ENCODE measurements at places on chromosomes 16 and 17.
A peak's percentile ranks its signal among the peaks of the same experiment; 100 is the strongest.

- DNase-seq = peak; percentile 21
These were observed 67.9 kb downstream of the ZZEF1 start for GRCh38 chr17:4074831-4075495.

DNA sequence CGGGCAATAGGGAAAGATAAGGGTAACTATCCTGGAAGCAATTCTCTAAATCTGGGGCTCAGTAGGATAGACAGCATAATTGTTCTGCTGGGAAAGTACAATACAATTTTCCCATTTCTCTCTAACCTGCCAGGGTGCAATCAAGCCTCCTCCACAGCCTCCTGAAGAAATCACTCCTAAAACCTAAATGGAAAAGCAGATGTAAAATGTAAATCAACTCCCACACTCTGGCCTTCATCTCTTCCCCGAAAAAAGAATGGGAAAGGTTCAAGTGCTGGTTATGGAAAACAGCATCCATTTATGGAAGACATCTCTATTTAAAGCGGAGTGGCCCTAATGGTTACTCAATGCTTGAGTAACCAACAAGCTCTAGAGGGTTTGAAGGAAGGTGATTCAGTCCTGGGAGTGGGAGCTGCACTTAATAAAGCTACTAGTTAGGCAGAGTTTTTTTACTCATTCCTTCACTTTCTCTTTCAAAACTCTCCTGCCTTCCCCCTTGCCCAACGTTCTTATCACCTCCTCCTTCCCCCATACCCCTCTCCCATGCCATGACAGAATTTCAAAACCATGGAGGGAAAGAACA, 5.1 kb downstream of the MMD start:
- DNase-seq = no peak

DNA sequence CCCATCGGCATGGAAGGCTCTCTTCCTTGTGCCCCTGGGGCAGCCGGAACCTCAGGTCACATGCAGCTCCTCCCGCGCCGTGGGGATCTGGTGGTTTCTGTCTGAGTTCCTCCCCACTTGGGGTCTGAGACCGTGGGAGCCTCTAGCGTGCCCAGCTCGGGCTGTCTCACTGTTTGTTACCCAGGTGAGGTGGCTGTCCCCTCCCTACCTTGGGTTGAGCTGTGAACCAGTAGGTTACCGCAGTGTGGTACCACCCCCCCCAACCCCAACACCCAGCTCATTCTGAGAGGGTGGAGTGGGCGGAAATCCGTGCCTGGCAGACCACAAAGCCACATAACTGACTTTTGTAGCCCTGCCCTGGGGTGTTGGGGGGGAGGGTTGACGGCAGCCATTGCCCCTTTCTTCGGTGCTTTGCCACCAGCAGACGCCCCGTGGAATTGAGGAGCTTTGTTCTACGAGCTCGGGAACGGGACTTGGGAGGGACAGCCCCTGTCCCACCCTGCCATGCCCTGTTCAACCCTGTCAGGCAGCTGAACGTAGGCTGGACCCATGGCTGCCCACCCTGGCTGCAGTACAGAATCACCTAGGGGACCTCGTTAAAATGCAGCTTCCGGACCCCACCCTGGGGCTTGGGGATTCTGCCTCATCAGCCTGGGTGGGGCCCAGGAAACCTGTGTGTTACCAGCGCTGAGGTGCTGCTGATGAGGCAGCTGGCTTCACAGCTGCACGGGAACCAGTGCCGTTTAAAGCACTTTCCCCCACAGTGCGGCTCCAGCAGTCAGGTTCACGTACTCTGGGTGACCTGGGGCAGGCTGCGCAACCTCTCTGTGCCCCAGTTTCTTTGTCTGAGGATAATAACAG, 18.5 kb downstream of the RAP1GAP2 start:
- no peak for DNase-seq

- DNase-seq = no peak
These were observed 284 bp upstream of the COPZ2 start for GRCh38 chr17:48037838-48038323.

DNA sequence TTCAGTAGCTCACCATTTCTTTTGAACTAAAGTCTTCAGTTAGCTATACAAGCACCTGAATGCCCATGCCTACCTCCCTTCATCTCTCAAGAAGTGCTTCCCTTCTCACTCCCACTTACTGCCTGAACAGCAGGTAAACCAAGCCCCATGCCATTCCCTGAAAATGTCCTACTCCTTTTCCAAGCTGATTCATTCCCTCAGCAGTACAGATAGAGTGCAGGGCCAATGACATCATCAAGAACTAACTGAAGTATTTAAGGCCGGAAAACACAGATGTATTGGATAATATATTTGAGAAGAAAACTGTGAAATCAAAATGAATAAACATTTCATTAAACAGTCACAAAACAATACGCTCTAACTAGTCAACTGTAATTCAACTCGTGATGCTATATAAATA, 478.8 kb upstream of the CDH11 start:
- no peak for DNase-seq

DNA sequence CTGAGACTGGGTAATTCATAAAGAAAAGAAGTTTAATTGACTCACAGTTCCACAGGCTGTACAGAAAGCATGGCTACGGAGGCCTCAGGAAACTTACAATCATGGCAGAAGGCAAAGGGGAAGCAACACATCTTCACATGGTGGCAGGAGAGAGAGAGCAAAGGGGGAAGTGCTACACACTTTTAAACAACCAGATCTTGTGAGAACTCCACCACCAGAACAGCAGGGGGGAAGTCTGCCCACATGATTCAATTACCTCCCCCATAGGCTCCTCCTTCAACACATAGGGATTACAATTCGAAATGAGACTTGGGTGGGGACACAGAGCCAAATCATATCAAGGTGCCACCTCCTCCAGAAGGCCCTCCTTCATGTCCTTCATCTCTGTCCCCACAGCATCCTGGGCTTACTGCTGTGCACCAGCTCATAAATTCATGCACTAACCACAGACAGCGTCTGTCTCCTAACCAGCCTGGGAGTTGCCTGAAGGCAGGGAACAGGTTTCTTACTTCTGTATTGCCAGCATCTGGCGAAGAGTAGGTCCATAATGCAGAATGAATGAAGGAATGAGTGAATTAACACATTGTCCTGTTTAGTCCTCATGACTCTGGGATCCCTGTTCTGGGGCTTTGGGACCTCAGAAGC, 74.4 kb downstream of the WSB1 start:
- no peak for DNase-seq

DNA sequence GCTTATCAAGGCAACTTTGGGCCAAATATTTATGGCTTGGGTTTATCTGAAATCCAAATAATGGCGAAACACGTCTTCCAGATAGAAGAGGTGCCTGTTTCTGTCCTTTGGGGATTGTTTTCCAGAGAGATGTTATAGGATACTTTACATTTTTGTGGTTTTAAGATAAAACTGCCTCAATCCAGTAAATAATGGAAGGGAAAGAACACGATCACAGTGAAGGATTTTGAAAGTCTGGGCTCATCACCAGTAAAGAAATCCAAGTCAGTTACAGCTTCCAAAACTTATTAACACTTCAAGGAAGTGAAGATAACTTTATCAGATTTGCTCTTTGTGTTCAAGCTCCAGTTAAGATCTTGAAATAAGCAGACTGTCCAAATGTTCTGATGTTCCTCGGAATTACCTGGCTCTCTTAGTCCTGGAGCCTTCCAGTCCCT, 30.1 kb downstream of the DNAH2 start:
- DNase-seq = no peak

GRCh38 chr16:85562093-85562786, 50.9 kb upstream of the GSE1 start:
- DNase-seq = no peak

DNA sequence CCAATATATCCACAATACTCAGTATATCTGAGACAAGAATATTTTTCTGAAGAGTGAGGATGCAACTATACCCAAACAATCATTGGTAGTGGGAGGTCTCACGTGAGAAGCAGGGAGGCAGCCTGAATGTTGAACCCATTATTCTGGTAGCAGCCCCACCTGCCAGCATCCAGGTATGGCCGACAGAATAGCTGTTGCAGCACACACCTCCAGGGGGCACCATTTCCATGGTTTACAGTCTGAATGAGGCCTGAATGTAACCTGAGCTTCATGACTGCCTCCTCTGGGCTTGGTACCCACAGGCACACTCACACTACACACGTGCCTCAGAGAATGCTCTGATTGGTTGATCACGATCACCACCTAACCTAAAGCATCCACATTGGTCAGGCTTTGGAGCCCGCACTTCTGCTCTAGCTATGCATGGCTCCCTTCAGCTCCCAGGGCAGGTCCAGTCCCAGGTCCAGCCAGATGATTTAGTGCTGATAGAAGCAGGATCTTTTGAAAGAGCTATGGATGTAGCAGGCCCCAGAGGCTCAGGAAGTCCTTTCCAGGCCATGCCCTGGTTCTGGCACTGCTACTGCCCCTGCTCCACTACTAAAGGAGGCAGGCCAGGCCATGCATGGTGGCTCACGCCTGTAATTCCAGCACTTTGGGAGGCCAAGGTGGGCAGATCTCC, 11.0 kb upstream of the CBFB start:
- peak; percentile 74 for DNase-seq

DNA sequence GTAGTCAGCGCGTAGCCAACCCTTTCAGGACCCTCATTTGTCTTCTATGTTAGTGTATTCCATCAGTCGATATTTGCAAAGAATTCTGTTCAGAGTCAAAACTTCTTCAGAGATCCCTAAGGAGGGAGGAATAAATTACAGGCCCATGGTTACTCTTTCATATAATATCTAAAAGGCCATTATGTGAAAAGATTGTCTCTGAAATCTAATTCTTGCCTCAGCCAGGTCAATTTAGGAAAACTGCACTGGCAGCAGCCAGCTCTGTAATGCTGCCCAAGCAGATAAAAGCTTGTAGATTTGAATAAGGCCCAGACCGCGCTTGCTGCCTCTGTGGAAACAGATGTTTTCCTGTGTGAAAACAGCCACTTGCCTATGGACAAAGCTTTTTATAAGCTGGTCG, 379.8 kb downstream of the CNTNAP4 start:
- no peak for DNase-seq

DNA sequence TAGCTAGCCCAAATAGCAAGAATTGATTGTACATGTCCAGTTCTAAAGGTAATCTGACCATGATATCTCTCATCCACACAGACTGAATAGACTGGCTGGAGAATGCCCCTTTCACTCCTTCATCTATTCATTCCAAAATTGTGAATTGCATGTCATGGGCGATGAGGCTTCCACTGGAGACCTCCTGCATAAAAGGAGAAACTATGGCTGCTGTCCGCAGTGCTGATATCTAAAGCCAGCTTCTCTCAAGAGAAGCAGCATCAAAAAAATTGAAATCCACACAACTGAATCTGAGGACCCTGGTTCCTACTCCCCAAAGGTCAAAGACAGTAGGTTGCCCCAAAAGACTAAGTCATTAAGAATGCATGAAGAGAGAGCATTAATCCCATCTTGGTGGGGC, 7.9 kb upstream of the SCNN1G start:
- DNase-seq = no peak

DNA sequence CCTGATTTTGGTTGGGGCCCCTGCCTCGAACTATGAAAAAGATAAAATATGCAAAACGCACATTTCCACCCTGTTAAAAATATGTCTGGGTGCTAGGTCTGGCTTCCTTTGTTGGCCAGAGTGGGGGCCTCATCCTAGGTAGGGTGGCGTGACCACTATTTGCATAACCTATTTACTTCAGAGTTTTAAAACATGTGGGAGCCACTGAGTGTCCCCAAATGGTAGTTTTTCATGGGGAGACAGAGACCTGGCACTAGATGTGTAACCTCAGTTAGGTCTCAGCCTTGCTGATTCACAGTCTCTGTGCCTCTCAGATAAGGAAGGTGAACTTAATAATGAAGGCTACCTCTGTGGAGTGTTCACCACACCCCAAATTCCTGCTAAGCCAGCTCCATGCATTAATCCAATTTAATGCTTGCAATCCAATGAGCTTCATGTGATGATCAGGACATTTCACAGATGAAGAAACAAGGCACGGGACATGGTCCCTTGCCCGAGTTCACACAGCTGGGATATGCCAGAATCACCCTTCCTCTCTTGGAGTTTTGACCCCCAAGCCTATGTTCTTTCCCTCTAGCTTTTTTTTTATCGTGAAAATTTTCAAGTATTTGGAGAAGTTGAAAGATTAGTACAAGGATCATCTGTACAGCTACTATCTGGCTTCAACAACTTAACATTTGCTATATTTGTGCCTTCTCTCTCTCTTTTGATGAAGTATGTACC, 103.4 kb downstream of the IRF8 start:
- no peak for DNase-seq

GRCh38 chr16:88973007-88973410, 4.0 kb downstream of the CBFA2T3 start:
- DNase-seq = no peak
